ENCODE measurements at places on chromosomes 3 and 15. TPM values are rescaled to one million over a fixed set of nuclear protein-coding genes. Genes with fewer than 3 reads are reported as not detected.
A peak's percentile ranks its signal among the peaks of the same experiment; 100 is the strongest.

- no peak for DNase-seq
Measured at GRCh38 chr3:64832098-64832497, 144.3 kb upstream of the ADAMTS9 start.

ZIC1 gene
- polyA plus RNA-seq = 0.13 TPM

GRCh38 chr15:64233299-64233698, 70.5 kb upstream of the PPIB start:
- DNase-seq = no peak

- no peak for DNase-seq
Measured at GRCh38 chr3:24492971-24493551, 1.6 kb downstream of the THRB start.

GRCh38 chr3:136772709-136773108, 20.5 kb upstream of the STAG1 start:
- no peak for DNase-seq

GRCh38 chr15:84813435-84813834, 3.7 kb upstream of the ALPK3 start:
- no peak for DNase-seq

DNA sequence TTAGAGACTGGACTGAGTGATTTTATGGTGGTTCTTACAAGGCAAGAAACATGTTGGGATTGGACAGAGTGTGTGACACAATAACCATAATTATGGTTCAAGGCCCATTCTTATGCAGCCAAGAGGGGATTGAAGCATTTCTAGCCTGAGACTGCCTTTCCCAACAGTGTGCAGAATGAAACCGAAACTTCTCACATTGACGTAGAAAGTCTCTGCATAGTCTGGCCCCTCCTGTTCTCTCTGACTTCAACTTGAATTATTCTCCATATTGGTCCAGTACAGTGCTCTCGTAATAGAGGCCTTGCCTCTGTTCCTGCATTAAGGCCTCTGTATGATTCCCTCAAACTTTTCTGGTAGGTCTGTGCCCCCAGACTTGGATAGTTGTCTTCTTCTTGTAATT, 138.3 kb downstream of the DIPK2A start:
- DNase-seq = no peak

DNA sequence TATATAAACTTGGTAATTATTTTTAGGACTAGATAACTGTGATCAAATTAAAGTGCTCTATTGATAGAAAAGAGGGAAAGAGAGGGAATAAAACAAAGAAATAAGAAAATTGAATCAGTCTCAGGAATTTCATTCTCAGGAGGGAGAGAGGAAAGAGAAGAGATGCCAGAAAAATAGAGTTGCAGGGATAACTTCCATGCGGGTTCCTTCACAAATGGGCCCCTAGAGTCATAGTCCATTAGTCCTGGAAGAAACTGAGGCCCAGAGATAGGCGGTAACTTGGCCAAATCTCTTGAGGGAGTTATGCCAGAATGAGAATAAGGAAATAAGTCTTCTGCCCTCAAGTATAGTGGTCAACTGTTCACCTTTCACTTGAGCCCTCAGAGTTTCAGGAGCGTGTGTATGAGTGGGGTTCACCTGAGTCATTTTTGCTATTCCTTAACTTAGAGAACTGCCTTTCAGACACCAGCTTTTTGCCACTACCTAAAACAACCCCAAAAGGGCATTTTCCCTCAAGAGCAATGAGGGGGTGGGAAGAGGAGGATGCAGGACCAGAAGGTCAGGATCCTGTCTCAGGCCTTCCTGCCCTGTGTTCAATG, 192.6 kb downstream of the MEX3B start:
- DNase-seq = no peak

GRCh38 chr3:53361852-53362251, 14.5 kb upstream of the DCP1A start:
- DNase-seq = no peak

SERPINI2 gene
- 2.9 TPM for polyA plus RNA-seq

- no peak for DNase-seq
Measured at GRCh38 chr3:98746122-98746521, 17.0 kb upstream of the ST3GAL6 start.

DNA sequence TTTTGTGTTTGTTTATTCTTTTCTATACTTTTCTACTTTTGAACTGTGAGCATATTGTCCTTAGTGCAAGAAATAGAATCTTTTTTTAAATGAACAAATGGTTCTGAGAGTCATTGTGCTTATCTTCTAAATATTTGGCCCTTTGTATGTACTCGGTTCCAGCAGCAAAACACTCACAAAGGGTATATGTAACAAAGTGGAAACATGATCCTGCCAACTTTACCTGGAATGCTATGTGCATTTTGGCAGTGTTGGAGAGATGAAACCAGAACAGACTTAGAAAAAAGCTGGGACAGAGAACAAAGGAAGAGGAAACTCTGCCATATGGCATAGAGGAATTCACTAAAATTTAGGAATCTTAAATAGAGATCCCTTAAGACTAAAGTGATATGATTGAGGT, 150.1 kb downstream of the FGF12 start:
- DNase-seq = no peak

- DNase-seq = no peak
Measured at GRCh38 chr15:52520421-52520820, 8.3 kb downstream of the MYO5A start.

DNA sequence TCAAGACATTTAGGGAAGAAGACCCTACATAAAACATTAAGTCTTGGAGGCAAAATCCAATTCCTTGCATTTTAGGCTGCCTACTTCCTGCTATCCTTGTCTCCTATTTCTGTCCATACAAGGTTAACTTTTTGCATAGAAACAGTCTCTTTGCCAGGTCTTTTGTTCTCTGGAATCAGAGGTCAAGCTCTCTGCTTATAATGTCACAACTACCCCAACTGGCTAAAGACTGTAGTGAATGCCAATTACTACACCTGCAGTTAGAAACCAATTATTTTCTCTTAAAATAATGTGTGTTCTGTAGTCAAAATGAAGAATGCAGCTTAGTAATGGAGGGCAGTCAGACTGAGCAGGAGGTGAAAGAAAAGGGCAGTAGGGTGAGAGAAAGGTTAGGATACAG, 856.2 kb downstream of the TUSC7 start:
- DNase-seq = no peak

EXD1 gene
- polyA plus RNA-seq = not detected

DNA sequence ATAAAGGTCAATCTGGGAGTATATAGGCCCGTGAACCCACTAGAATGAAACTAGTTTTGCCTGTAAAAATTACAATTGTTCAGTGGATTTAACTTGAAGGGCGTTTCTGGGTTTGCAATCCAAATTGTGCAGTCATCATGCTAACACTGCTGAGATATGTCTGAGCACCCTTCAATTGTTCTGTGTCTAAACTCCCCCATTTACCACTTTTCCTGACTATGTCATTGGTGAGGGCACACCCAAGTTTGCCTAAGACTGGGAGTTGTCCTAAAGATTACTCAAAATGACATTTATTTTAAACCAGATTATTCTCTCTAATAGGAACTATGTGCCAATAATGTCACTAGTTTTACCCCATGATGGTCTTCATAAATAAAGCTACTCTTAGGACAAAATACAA, 54.6 kb downstream of the EMC4 start:
- DNase-seq = no peak

DNA sequence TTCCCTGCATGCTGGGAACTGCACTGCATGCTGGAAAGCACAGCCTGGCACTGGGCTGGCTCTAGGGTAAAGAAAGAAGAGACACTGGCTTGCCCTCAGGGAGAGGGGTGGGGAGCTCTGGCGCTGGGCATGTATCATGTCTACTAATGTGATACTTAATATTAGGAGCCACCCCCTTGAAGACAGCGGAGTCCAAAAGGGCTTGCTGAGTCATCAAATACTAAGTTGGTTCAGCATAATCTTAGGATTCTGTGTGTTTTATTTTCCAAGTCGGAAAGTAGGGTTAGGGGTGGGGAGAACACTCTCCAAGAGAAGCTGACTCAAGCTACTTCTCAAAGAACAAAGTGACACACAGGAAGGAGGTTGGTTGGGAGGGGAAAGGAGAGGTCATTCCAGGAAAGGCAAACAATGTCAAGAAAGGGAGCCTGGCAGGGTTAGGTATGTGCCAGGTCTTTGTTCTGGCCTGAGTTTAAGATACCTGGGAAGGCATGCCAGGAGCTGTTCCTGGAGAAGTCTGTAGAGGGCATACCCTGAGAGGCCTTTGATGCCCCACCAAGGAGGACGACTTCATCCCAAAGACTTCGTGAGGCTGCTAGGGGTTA, 237.8 kb upstream of the NR2E3 start:
- no peak for DNase-seq

- DNase-seq = peak; percentile 75
Measured at GRCh38 chr15:49900006-49900902, 218.8 kb downstream of the ATP8B4 start.

ARHGEF3 gene
- 73.5 TPM for polyA plus RNA-seq

TMEM40 gene
- 1.7 TPM for polyA plus RNA-seq

DNA sequence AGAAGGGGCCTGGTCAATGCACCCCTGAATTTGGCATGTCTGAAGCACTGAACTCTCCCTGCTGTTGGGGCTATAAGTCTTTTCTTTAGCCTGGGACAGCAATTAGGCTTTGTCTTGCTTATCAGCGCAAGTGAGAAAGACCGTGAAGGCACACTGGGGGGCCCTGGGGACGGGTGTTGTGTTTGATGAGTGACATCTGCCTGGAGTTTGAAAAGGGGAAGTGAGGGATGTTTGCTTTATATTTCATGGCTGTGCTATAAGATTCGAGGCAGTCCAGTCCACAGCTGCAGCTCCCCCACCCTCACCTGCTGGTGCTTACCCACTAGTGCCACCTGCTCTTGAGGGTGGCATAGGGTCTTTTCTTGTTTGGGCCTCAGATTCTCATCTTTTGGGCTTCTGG, 44.8 kb downstream of the CEMIP start:
- no peak for DNase-seq

DNA sequence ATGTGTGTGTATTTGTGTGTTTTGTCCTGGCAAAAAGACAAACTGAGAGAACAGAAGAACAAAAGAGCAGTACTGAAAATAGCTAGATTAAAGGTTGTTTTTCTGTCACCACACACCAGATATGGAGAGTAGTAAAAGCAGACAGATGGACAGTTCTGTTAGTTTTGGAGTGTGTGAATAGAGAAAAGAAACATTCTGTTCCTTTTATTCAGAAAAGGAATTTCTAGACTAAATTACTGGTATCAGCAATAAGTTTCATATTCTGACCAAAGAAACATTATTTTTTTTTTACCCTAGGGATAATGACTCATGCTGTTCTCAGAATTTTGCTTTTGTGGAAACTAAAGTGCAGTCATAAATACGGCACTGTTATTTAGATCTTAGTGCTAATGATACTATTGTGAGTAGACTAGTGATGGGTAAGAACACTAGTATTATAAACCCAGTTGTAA, 32.9 kb downstream of the PIK3CA start:
- no peak for DNase-seq

DNA sequence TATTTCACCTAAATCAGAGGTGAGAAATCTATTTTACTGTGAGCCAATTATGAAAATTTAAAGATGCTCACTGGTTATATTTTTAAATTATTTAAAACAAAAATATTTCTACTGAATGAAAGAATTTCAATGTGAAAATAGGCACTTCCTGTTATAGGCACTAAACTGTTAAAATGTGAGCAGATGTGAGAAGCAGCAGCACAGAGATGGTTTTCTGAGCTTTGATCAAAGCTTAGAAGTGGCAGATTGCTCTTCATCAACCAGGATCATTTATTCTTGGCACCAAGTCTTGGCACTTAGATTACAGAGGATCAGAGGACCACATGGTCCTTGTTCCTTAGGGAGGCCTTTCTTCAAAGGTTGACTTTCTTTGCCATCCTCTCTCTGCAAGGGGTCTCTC, 18.0 kb upstream of the TSC22D2 start:
- no peak for DNase-seq

GRCh38 chr3:72496051-72496670, 352.1 kb downstream of the SHQ1 start:
- no peak for DNase-seq

GRCh38 chr3:56591262-56591661, 34.3 kb downstream of the CCDC66 start:
- DNase-seq = no peak

NGLY1 gene
- 38.0 TPM for polyA plus RNA-seq

DNA sequence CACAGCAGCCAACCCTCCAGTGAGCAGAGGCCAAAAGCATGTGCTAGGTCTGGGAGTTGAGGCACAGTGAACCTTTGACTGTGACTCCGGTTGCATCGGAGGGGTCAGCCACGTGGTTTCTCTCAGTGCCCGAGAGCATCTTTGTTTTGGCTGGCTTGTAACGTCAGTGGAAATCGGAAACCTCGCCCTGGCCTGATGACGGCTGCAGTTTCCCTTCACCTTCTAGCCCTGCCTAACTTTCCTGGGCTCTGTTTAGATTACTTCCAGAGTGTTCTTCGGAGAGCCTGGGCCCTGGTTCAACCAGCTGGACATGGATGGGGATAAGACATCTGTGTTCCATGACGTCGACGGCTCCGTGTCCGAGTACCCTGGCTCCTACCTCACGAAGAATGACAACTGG, 56.6 kb downstream of the MESD start:
- no peak for DNase-seq

DNA sequence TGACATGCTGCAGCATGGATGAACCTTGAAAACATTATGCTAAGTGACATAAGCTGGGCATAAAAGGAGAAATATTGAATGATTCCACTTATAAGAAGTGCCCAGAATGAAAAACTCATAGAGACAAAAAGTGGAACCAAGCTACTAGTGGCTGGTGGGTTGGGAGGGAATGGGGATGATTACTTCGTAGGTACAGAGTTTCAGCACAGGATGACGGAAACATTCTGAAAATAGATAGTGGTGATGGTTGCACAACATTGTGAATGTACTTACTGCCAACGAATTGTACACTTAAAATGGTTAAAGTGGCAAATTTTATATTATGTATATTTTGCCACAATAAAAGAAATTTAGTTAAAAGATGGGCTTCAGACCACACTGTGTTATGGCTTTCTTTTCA, 93.6 kb downstream of the RPLP1 start:
- no peak for DNase-seq

OXNAD1 gene
- polyA plus RNA-seq = 20.1 TPM

DNA sequence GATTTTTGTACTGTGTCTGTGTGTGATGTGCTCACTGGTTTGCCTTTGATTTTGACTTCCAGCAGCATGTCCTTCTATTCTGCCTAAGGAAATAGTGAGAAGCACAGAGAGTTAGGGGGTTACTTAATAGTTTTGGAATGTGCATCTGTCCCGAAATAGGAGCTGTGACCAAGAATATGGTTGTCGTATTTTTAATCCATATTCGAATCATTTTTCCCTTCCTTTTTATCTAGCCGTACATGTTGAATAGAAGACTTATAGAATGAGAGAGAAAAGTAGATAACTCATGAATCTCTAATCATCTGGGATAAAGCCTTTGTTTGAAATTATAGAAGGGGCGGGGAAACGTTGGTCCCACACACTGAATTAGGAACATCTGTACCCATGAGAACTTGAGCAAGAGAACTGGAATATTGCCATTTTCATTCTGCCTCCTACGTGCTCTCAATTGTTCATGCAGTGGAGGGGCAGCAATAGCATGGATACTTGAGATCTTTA, 23.6 kb downstream of the CRTC3 start:
- no peak for DNase-seq

- no peak for DNase-seq
Measured at GRCh38 chr15:98523912-98524662, 124.3 kb upstream of the IGF1R start.
